Dorsolateral prefrontal cortex (tissue), 122 donors: ENCODE measurements at places on chromosomes 16 and 17.

GRCh38 chr16:71474864-71475263, 12.8 kb upstream of the ZNF23 start:
- no peak for DNase-seq

DNA sequence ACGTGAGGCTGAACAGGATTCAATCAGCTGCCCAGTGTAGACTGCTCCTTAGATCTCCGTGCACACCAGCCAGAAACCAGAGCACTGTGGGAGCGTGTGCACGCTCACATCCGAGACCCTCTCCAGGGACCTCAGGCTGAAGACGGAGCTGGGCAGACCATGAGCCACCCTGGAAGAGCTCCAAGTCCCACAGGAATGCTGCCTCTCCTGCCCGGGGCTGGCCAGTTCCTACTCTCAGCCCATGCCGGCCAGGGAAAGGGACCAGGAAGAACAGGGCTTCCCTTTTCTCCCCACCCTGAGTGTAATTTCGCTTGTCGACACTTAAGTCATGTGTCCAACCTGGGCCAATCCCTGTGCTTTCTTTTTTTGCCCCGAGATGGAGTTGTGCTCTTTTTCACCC, 6.9 kb downstream of the ALYREF start:
- no peak for DNase-seq

GRCh38 chr17:41012326-41013120, 3.6 kb upstream of the KRTAP3-1 start:
- peak; percentile 20 for DNase-seq

- DNase-seq: no peak
These were observed 31.9 kb downstream of the PLCG2 start for GRCh38 chr16:81810894-81811538.

- no peak for DNase-seq
These were observed 1854.9 kb downstream of the TP53TG3F start for GRCh38 chr16:35314298-35314697.
